Brain pericyte (primary cell): ENCODE measurements at places on chromosomes 1 and 21.

GRCh38 chr1:55623311-55623710 is 408.1 kb upstream of the USP24 start:
- DNase-seq, result no peak

DNA sequence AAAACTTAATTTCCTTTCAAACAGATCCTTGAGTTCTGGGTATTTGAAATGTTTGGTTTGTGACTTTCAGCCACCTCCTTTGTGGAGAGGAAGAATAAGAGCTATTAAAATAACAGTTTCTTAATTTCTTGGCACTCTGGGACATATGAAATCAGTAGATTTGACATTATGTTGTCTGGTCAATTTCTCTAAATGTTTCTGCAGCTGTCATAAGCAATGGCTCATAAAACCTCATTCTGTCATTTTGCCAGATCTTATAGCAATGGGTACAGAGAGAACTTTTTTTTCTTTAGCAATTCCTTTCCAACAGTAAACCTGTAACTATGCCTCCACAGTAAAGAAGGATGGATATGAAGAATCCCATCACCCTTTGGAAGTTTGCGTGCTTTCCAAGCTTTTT is 52.6 kb downstream of the LAMC1 start:
- DNase-seq, result no peak

DNA sequence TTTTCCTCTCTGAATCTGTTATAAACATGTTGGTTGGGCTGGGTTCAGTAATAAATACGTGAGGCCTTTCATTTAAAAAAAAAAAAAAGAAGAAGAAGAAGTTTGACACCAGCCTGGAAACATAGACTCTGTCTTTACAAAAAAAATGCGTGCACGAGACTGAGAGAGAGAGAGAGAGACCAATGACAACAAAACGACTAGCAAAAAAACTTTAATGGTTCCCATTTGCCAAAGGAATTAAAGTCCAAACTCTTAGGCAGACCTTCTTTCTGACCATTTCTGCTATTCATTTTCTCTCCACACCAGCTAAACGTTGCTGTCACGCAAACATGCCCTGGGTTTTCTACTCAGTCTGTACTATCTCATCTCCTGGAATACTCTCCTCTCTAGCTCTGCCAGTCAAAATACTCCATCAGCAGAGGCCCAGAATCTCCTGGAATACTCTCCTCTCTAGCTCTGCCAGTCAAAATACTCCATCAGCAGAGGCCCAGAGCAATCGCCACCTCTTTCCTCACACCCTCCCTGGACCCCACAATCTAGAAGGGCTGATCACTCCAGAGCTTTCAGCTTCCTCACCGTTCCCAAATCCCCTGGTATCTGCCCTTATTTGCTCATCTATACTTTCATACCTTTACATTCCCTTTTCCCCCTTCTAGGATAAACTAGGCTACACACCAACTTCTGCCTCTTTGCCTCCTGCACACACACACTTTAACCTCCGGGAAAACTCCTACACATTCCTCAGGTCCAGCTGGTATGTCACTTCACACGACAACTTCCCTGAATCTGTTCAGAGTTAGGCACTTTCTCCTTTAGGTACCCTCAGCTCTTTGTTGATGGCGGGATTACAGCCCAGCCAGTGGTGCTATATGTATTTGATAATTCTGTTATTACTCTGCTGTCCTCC is 100.0 kb downstream of the CDC7 start:
- no peak for DNase-seq

DNA sequence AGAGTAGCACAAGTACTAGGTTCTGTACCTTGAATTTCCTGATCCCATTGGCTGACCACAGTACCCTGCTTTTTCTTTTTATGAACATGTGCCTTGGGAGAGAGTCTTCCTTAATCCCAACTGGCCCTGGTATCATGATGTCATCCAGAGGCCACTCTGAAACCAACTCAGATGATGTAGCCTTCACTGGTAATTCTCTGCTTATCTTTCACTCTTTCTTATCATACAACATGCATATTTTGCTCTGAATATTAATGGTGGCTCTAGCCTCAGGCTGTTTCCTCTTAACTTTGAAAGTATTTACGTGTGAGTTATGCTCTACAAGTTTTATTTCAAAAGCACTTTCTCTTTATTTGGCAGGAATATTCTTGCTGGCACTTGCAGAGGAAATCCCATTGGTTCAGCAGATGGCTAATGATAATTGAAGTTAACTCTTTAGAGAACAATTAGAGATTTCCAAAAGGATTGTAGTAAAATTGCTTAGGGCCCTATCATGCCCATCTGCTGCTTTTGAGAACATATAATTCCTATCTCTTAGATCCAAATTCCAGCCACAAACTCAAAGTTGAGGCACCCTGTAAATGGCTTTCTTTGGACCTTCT is 86.1 kb downstream of the PTGER3 start:
- DNase-seq, result no peak

- DNase-seq, result peak; percentile 17
Observed at GRCh38 chr1:184755226-184756065, 788 bp upstream of the EDEM3 start.

DNA sequence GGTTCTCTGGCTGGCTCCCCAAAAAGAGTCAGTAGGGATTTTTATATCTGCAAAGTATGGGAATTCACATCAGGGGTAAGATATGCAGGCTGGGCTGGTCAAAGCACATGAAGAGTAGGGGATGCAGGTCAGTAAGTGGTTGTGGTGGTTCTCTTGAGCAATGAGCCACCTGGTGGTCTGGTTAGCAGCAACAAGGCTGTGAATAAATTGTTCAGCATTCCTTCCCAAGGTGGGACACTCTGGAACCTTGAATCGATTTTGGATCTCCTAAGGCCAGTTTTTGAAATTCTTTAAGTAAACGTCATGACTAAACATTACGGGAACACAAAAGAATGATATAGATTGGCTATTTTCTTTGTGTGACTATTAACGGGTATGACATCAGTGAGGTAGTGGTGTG is 563.0 kb upstream of the NEGR1 start:
- no peak for DNase-seq

DNA sequence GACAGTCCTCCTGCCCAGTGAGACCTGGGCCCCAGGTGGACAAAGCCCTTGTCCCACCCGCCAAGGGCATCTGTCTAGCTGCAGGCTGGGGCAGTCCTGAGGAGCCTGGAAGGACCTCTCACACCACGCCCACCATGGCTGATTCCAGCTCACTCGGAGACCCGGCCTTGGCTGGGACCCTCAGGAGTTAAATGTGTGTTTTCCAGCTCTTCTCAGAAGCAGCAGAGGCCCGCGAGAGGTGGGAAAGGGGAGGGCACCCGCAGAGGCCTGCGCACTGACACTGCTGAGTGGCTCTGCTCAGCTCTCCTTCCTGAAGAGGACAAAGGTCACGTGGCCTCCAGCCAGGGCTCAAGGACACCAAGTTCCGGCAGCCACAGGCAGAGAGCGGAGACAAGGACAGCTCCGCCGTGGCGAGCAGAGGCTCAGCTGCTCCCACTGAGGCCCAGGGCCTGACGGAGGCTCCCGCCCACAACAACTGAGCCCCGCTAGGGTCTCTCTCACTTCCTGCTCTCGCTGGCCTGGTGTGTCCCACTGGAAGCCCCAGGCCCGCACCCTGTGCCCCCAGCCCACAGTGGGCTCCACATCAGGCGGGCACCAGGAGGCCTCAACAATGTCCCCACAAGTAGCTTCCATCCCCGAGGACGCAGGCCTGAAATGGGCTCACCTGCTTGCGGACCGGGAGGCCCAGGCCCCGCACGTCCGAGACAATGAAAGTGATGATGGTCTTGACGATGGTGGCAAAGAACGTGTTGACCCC is 16.9 kb downstream of the SLC19A1 start:
- no peak for DNase-seq

GRCh38 chr1:51518586-51519047 is 449 bp downstream of the EPS15 start:
- no peak for DNase-seq

DNA sequence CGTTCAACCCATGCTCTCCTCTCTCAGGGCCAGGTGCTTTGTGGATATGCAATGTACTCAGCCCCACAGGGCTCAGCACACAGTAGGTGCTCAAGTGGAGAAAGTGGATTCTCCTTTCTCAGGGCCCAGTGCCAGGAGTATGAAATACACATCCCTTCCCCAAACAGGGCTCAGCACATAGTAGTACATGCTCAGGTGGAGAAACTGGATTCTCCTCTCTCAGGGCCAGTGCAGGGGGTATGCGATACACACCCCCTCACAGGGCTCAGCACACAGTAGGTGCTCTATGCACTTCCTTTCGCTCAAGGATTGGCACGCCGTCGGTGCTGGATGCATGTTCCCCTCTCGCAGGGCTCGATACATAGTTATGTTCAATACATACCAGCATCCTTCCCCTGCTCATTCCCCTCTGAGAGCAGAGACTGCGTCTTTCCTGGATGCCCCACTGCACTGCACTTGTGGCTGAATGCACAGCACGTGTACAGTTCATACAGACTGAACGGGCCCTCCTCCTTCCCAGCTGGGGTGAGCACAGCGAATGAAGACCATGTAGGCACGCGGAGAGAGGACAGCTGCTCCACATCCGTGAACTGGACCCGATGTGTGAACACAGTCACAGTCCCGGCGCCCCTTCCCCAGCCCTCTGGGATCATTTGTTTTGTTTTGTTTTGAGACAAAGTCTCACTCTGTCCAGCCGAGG is 16.6 kb upstream of the DISP3 start:
- no peak for DNase-seq

DNA sequence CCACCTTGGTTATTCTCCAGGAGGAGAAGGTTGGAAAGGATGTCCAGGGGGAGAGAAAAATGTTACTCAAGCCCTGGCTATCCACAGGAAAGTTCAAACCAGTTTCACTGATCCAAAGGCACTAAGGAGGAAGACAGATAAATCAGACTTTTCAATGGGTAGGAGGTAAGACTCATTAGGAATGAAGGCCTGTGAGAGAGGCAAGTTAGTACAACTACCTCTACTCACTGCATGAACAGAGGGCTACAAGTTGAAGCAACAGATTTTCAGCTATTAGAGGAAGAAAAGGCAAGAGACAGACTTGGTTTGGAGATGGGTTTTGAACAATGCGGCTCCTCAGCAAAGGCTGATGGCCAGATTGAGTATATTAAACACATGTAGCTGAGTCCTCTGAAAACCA is 16.9 kb downstream of the CD160 start:
- DNase-seq, result no peak

DNA sequence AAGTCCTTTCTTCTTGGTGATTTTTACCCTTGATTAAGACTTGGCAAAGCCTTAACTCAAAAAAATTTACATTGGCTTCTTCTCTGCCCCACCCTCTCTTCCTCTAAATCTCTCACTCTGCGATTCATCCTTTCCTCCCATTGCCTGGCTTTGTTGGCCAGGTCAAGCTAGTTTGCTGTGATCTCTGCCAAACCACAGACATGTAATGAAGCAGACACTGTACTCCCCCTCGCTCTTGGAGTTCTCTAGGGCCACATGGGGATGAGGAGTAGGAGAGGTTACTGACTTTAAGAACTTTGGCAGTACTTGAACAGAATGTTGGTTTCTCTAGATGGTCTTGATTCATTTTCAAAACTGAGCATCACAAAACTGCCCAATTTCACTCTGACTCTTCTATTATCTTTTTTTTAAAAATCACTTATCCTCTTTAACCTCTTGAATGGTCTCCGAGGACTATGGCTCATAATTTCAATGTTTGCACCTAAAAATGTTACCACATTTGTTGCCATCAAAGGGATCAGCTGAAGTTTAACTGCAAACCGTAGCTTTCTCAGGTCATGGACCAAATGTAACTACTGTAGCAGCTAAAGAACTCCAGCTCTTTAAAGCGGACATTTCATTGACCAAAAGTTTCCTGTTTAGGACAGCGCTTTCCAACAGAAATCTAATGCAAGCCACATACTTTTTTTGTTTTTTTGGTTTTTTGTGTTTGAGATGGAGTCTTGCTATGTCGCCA is 62.7 kb upstream of the IPO9 start:
- peak; percentile 59 for DNase-seq
